ENCODE measurements at places on chromosomes 16 and 17. TPM values are rescaled to one million over a fixed set of nuclear protein-coding genes. Genes with fewer than 3 reads are reported as not detected.

DNA sequence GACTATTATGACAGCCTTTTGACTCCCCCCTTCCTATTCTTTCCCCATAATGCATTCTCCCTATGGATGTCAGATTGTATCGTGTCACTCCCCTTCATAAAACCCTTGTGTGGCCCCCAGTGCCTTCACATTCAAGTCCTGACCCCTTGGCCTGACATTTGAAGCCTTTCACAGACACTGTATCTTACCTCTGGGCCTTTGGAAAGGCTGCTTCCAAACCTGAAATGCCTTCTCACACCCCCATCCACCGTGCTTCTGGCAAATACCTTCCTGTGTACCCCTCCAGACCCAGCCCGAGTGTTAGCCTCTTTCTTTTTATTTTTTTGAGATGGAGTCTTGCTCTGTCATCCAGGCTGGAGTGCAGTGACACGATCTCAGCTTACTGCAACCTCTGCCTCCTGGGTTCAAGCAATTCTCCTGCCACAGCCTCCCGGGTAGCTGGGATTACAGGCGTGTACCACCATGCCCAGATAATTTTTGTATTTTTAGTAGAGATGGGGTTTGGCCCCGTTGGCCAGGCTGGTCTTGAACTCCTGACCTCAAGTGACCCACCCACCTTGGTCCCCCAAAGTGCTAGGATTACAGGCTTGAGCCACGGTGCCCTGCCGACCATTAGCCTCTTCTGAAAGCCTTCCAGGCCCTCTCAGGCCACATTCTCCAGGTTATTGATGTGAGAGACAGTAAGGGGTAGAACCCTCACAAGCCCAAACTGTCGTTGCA lies 2.1 kb downstream of the ARMC5 start:
- no peaks in the 10 kb centered on the region for H3K27me3 ChIP-seq
- H3K4me1 ChIP-seq = peaks cover 26% of the 10 kb centered on the region
- DNase-seq = no peak

The MT1G gene
- total RNA-seq = not detected

GRCh38 chr16:82192665-82193064 lies 22.6 kb upstream of the MPHOSPH6 start:
- peaks cover 17% of the 10 kb centered on the region for H3K4me1 ChIP-seq
- H3K27ac ChIP-seq = peak overlapping the region; percentile 92
- no peaks in the 10 kb centered on the region for H3K36me3 ChIP-seq
- peak overlapping the region; percentile 47 for H3K4me3 ChIP-seq
- peaks cover 2% of the 10 kb centered on the region for H3K27me3 ChIP-seq

The HP gene
- not detected for total RNA-seq

DNA sequence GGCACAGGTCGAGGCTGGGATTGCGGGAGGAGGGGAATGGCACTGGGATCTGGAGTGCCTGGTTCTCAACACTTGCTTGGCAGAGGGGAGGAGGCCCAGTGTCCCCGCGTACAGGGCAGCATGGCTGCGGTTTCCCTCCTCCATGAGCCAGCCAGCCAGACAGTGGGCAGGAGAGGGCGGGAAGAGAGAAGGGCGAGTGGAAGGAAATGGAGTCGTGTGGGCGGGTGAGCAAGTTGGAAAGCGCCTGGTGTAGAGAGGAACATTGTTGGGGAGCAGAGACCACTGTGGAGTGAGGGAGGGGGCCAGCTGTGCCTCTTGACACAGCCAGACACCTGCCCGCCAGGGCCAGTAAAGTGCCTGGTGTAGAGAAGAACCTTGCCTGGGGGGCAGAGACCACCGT lies 130.5 kb downstream of the OR1D5 start:
- peaks cover 2% of the 10 kb centered on the region for H3K27me3 ChIP-seq
- peaks cover 17% of the 10 kb centered on the region for H3K4me1 ChIP-seq
- H3K36me3 ChIP-seq = peaks cover 4% of the 10 kb centered on the region
- no peak for DNase-seq
- H3K4me3 ChIP-seq = no peak overlapping the region

Measured in HFFc6 (cell line).